CD4-positive, alpha-beta T cell treated with Interleukin-6 at 100 ng/mL for 8 hours (primary cell): ENCODE measurements at places on chromosomes 3 and 15.
A peak's percentile ranks its signal among the peaks of the same experiment; 100 is the strongest.

DNA sequence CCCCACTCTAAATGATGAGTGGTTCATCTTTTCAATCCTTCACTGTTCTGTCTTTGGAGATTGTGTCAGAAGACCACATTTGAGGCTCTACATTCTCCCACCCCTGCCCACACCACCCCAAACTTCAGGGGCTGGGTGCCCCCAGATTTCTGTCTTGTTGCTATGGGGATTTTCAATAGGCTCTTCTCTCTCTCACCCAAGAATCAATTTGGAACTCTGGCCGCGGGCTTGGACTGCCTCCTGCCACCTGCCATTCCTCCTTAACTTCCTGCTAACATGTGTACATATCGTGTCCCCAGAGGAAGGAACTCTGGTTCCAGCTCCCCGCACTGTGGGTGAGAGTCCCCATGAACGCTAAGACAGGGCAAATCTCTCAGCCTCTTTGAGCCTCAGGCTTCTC lies 67.4 kb upstream of the LARS2 start:
- no peak for DNase-seq

- DNase-seq = no peak
Measured at GRCh38 chr3:126451511-126451910, 24.2 kb downstream of the ZXDC start.

DNA sequence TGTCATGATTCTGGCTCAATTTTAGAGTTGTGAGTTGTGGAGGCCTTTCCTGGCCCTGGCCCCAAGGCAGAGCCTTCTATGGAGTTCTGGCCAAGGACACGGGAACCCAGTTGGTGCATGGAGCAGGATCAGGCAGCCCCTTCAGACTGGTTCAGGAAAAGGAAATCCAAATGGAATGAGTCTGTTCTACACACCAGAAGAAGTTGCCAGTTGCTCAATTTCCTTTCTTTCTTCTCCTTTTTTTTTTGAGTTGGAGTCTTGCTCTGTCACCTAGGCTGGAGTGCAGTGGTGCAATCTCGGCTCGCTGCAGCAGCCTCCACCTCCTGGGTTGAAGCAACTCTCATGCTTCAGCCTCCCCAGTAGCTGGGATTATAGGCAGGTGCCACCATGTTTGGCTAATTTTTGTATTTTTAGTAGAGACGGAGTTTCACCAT lies 28.9 kb upstream of the BHLHE40 start:
- no peak for DNase-seq

GRCh38 chr3:47310391-47310790 lies 27.6 kb downstream of the KLHL18 start:
- no peak for DNase-seq

- DNase-seq = no peak
Measured at GRCh38 chr3:60746043-60746638, 505.1 kb downstream of the FHIT start.

DNA sequence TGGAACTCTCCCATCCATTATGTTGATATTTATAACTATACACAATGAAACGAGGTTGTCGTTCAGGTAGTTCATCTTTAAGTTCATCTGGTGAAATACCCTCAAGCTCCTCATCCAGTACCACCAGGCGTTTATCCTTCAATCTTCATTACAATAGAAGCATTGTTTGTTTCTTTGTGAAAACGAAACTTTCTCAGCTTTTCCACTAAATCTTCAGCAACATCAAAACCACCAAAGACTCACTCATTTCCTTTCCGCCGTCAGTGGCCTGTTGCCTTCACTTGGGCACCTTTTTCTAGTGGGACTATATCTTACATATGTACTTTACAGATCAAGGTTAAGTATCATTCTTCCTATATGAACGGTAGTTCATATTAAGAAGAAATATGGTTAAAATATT lies 44.1 kb upstream of the TFG start:
- peak; percentile 33 for DNase-seq

DNA sequence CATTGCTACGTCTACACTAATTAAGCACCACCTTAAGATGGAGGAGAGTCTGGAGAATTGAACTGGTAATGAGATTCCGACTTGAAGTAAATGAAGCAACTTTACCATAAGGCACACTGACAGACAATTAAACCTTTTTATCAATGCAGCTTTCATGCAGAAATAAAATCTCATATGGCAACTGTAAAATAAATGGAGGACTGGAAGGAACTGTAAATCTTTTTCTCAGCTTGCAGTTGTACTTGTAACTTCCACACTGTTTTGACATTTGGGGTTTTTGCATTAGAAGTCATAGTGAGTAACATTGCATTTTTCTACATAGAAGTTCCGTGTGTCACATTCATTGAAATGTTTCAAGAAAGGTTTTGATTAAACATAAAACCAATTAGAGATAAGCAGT lies 705.3 kb downstream of the NLGN1 start:
- DNase-seq = no peak

DNA sequence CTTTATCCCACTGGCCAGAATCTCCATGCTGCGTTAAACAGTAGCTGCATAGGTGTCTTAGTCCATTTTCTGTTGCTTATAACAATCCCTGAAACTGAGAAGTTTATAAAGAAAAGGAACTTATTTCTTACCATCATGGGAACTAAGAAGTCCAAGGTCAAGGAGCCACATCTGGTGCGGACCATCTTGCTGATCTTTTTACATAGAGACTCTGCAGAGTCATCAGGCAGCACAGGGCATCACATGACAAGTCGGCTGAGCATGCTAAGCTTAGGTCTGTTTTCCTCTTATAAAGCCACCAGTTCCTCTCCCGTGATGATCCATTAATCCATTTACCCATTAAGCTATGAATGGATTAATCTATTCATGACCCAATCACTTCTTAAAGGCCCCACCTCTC lies 22.4 kb upstream of the FAM174B start:
- DNase-seq = no peak

DNA sequence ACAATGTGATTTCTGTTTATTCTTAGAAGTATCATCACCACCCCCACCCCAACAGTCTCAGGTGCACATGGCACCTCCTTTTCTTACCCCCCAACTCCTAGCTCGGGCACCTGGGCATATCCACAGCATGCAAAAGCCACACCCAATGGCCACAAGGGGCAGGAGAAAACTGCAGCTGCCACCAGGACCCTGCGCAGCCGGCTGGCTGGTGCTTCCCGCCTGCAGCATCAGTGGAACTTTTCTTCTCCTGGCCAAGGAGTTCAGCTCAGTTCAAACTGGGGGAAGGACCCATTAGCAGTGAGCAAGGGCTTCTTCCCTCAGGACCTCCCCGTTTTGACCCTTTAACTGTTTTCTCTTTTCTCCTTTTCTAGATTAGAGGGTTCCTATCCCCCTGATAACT lies 44.8 kb downstream of the TM4SF18 start:
- DNase-seq = no peak

DNA sequence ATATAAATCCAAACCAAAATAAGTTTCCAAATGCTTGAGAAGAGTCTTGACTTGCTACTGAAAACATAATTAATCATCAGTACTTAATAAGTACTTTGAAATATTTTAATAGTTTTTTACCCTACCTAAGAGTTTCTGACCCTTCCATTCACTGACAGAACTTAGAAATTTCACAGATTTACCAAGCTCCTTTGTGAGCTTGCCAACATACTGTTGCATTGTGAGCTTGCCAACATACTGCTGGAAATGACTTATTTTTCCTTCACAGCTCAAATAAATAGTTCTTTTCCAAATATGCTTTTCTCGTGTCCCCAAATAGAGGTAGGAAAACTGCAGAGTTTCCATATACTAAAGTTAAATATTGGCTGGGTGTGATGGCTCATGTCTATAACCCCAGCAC lies 9.6 kb upstream of the AADAC start:
- no peak for DNase-seq

DNA sequence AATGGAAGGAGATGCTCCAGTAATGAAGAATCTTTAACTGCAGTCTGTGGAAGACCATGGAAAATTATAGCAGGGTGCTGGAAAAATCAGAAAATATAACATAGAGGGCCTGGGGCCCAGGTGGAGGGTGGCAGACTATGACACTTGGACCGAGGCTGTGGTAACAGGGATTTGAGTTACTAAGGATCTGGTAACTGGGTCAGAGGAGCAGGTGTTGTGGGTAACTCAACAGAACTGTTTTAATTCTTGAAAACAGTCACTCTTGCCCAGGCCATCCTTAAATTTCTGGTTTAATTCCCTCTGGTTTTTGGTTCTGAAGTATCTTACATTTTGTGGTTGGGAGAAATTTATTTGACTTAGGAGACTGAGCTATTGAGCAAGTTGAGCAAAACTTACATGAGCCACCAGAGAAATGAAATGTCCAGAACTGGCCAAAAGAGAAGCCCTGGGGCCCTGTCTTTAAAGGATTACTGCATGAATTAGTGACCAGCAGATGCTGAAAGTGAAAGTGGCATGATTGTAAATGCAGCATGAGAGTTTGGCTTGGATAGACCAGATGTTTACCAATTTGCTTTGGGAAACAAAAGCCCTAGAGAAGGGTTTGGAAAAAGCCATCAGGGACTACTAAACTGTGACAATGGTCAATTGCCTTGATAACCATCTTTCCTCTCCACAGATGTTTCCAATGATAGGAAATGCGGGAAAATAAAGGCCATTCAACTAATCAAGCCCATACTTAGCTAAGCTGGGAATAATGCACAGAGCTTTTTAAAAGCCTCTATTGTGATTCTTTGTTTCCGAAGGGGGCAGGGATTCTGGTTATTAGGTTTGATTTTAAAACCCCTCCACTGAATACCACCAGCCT lies 374.9 kb upstream of the TGFBR2 start:
- no peak for DNase-seq

GRCh38 chr3:40116478-40117177 lies 192.9 kb upstream of the EIF1B start:
- DNase-seq = no peak

GRCh38 chr3:152817400-152817799 lies 17.5 kb upstream of the P2RY1 start:
- no peak for DNase-seq

GRCh38 chr15:39400821-39401550 lies 179.9 kb upstream of the THBS1 start:
- DNase-seq = no peak

DNA sequence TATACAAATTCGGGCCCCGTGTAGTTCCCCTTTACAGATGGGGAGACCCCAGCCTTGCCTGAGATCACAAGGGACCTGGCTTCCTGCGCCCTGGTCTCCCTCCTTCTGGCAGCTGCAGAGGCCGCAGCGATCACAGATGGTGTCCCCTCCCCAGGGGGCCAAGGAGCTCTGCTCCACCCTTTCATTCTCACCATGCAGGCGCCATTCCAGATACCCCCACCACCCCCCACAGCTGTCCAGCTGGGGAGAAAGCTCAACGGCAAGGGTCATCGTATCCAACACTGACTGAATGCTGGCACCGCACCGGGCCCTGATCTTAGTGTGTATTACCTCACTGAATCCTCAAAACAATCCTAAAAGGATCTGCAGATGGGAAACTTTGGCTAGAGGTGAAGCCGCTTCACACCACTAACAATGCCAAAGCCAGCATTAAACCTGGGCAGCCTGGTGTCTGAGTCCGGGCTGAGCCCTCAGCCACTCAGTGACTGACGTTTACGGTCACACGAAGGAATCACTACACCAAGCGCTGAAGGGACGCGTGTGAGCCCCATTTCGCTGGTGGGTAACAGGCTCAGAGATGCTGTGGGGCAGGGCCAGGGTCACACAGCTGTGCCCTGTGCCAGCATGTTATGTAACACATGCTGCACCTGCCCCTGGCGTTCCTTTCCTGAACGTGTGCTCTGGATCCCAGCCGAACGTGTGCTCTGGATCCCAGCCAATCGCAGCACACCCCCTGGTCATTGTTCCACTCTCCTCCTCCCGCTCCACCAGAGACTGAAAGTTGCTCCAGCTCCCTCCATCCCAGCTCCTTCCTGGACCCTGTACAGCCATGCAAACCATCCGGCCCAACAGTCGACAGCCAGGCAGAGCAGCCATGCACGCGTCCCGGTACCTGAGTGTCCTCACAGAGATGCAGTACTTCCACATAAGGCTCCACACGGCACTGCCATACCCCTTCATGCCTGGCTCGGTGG lies 51.8 kb downstream of the IQSEC1 start:
- DNase-seq = no peak

DNA sequence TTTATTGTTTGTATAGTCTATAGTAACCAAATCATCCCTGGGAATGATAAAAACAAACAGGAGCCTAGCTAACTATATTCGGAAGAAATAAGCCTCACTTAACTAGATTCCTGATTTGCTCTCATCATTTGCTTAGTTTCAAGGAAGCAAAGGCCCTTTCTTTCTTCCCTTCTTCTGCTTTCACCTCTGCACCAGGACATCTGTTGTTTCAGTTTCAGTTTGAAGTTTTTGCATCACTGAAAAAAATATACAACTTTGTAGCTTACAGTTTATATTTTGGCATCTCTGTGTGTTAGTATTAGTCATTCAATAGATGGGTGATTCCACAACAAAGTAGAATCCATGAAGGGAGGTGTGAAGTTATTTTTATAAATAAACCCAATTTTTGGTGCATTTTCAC lies 113.6 kb upstream of the SNTN start:
- no peak for DNase-seq

DNA sequence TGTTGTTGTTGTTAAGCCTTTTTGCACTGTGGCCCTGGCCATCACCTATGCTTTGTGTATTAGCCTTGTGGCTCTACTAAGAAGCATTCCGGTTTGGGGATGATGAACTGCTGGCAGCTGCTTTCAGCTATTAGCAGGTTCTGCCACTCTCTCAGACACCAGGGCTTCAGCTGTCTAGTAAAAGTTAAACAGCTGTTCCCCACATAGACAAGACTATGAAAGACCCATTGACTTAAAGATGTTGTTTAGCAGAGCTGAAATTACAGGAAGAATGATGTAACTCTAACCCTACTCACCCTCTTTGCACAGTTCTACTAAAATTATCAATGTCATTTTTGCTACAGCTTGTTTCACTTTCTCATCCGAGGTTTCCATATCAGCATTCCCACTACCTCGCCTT lies 131.2 kb upstream of the CGNL1 start:
- no peak for DNase-seq

GRCh38 chr15:65133548-65134200 lies at the start of gene PDCD7:
PDCD7 (minus strand) TSS chr15:65133808; CDS start chr15:65133781, 27 bp downstream.
- peak; percentile 85 for DNase-seq

- no peak for DNase-seq
Measured at GRCh38 chr3:126971891-126972351, 11.0 kb upstream of the PLXNA1 start.

DNA sequence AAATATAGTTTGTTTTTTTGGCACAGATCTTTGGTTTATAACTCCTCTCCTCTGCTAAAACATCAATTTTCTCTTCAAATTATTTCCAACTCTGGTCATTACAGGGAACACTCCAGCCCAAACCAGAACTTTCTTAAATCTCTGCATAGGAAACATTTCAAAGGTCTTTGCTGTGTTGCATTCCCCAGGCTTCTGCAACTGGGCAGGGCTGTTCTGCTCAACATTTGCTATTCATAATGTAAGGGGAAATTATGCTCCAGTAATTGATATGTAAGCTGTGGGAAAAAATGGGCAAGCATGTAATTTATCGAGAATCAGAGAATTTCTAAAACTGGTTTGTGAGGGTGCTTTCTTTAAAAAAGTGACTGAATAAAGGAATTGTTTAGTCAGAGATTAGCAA lies 410.4 kb downstream of the TUSC7 start:
- no peak for DNase-seq
